ENCODE measurements at places on chromosomes 4 and X. TPM values are rescaled to one million over a fixed set of nuclear protein-coding genes. Genes with fewer than 3 reads are reported as not detected.

DNA sequence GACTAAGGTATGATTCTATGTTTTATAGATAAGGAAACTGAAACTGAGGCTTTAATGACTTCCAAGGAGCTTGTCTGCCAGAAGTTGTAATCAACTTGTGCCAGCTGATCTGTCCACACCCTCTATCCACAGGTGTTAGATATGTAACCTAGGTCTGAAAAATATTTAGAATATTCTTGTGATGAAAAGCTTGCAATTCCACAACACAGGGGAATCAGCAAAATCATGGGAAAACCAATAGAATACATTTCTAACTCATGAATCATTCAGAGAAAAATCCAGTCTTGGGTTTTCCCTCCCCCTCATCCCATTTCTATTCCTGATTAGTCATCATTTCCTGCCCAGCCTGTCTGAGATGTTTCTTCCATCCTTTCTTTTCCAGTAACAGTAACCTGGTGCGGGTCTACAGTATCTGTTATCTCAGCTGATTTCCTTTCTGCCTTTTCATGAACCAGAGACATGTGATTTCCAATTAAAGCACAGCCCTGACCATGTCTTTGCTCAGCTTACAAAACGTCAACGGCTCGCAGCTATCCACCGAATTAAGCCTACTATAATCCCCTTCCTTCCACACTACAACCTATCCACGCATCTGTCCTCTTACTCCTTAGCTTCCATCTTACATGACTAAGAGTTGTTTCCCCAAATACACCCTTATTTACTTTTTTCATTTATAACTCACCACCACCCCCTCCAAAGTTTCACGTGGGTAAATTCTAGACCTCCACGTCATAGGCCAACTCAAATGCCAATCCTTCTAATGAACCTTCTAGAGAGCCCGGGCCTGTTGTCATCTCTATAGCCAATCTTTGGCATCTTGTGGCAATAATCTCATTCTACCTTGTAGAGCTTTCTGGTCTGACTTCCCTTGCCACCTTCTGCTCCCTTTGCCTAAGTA is 961 bp upstream of the NOCT start:
- H3K27me3 ChIP-seq = no peaks in the 10 kb centered on the region
- H3K36me3 ChIP-seq = no peaks in the 10 kb centered on the region
- peak overlapping the region; percentile 96 for H3K27ac ChIP-seq
- peaks cover 27% of the 10 kb centered on the region for H3K4me1 ChIP-seq

Gene FGA
- total RNA-seq = not detected

Gene ASMTL
- 43.5 TPM for total RNA-seq

GRCh38 chr4:38386005-38386551 is 277.9 kb upstream of the KLF3 start:
- H3K4me3 ChIP-seq = no peak overlapping the region
- no peaks in the 10 kb centered on the region for H3K36me3 ChIP-seq
- peaks cover 54% of the 10 kb centered on the region for H3K4me1 ChIP-seq

DNA sequence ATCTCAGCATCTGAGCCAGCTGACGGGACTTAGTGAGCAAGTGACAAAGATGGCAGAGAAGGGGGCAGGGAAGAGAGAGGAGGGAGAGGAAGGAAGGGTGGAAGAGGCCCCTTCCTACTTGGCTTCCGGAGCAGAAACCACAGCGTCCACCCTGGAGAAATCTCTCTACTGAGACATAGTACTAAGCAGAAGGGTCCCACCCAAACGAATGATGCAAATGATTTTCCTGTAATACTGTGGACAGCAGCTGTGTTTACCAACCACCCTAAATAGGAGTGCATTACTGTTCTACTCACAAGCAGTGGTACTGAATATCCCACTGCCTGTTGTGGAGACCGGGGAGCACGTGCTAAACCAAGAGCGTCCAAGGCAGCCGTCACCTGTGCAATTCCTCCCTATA is 29.4 kb downstream of the DTHD1 start:
- no peaks in the 10 kb centered on the region for H3K36me3 ChIP-seq
- H3K4me3 ChIP-seq = no peak overlapping the region
- H3K4me1 ChIP-seq = no peaks in the 10 kb centered on the region
- no peaks in the 10 kb centered on the region for H3K27me3 ChIP-seq

DNA sequence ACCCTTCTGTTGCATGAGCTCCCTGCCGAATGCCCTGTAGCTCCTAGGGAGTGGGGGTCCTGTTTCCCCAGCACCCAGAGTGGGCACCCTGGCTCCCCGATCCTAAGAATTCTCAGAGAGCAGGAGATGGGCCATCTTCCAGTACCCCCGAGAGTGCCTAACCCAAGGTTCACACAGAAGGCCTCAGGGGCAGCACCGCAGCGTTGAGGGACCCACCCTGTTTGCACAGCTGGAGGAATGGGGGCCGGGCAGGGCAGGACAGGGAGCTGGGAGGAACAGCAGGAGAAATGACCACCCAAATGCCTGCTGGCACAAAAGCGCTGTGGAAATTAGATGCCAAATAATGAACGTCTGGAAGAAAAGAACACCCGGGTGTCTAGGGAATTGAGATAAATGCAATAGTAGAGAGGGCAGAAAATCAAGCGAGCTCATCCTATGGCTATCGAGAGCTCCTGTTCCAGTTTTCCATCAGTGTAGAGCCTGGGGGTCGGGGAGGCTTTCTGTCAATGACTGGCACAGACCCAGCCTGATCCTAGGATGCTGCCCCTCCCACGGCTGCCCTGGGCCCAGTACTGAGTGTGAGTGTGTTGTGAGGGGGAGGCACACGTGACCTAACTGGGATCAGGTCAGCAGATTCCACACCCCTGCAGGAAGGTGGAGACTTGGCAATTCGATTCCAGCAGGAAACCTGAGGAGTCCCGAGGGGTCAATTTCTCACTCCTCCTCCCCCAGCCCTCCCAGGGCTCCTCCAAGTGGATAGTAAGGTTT is 25.7 kb downstream of the SEPTIN6 start:
- H3K27ac ChIP-seq = no peak overlapping the region
- no peak for DNase-seq
- H3K4me1 ChIP-seq = no peaks in the 10 kb centered on the region
- H3K27me3 ChIP-seq = no peaks in the 10 kb centered on the region
- no peak overlapping the region for H3K4me3 ChIP-seq
- H3K36me3 ChIP-seq = no peaks in the 10 kb centered on the region

Gene TEX13A
- not detected for total RNA-seq

DNA sequence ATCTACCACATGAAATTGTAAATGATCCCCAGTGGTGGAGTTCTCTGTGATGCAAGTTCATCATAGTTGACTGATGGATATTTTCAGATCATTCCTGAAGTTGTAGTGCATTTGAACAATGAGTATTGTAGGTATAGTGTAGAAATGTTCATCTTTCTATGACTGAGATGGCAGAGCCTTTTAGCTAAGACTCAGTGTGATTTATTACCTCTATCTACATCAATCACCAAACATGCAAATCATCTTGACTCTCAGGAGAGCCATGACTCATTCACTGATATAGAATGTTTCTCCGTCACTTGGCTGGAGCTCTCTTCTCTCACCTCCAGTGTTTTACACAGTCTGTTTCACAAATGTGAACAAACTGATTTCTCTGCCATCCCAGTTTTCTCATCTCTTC is 392.6 kb downstream of the IL1RAPL1 start:
- no peak for DNase-seq
- no peaks in the 10 kb centered on the region for H3K4me1 ChIP-seq
- H3K4me3 ChIP-seq = no peak overlapping the region
- H3K27ac ChIP-seq = no peak overlapping the region
- no peaks in the 10 kb centered on the region for H3K27me3 ChIP-seq

DNA sequence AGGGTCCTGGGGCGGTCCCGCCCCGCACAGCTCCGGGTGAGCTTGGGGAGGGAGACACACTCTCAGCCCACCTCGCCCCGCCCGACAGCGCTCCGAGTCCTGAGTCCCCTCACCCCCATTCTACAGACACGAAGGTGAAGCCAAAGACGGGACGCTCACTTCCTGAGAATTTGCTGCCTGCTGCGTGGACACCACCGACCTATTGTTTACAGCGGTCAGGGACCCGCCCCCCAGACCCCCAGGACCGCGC is 796 bp upstream of the ZNF141 start:
- peak overlapping the region; percentile 82 for H3K4me3 ChIP-seq
- H3K27ac ChIP-seq = peak overlapping the region; percentile 90
- no peaks in the 10 kb centered on the region for H3K27me3 ChIP-seq
- H3K36me3 ChIP-seq = peaks cover 5% of the 10 kb centered on the region
- DNase-seq = no peak

DNA sequence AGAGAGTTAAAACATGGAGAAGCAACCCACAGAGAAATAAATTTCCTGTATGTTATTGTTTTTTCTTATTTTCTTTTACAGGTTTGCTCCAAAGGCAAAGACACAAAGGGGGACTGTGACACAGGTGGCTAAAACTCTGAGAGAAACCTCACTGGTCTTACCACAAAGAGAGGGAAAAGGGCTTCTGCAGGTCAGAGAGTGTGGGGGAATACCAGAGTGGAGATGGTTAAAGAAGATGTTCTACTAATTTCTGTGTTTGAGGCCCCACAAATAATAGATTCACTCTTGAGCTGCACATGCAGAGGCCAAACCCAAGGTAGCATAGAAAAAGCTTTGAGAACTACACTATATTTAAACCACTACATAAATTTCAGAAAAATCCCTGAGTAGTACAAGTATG is 151.3 kb downstream of the GABRA3 start:
- no peaks in the 10 kb centered on the region for H3K36me3 ChIP-seq
- no peak for DNase-seq
- H3K4me3 ChIP-seq = no peak overlapping the region
- H3K27me3 ChIP-seq = no peaks in the 10 kb centered on the region
- no peak overlapping the region for H3K27ac ChIP-seq
- H3K4me1 ChIP-seq = no peaks in the 10 kb centered on the region

GRCh38 chr4:154911608-154912098 is 130.6 kb downstream of the RBM46 start:
- H3K4me3 ChIP-seq = no peak overlapping the region
- H3K36me3 ChIP-seq = no peaks in the 10 kb centered on the region
- no peaks in the 10 kb centered on the region for H3K4me1 ChIP-seq
- DNase-seq = no peak
- H3K27me3 ChIP-seq = no peaks in the 10 kb centered on the region
- H3K27ac ChIP-seq = no peak overlapping the region

DNA sequence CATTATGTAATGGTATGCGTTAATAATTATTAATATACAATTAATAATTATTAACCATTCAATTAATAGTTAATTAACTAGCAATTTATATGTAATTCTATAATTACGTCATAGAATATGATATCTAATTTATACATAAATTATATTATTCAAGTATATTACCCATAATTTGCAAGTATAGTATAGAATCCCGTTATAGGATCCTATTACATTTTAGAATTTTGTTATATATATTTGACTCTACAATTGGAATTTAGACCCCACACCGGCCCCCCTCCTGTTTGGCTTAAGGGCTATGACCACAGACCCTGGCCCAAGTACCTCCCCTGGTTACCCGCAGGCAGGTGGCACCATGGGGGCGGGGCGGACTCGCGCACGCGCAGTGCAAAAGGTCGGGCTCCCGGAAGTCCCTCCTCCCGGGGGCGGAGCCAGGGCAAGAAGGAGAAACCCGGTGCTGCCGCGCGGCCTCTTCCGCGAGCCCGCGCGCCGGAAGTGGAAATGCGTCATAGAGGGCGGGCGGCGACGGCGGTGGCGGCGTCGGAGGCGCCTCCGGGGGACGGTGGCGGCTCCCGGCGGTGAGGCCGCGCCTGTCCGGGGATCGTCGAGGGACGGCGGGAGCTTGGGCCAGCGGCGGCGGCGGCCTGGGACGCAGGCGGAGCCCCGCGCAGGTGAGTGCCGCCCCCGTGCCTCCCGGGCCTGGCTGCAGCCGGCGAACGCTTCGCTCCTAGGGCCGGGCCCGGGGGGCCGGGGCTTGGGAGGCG is at the start of gene AKAP17A:
Gene AKAP17A (plus strand): TSS at position 503 of the 761 bp plus-strand sequence. CDS start 1,859 bp downstream, outside the sequence.
- peak within 1 kb of the TSS; percentile 66 for H3K27ac ChIP-seq
- H3K4me3 ChIP-seq = peak within 1 kb of the TSS; percentile 93
- DNase-seq = peak; percentile 65
- H3K36me3 ChIP-seq = peaks cover 28% of the 10 kb centered on the region

- H3K4me1 ChIP-seq = no peaks in the 10 kb centered on the region
- no peak overlapping the region for H3K27ac ChIP-seq
- H3K4me3 ChIP-seq = no peak overlapping the region
Observed at GRCh38 chrX:37378404-37378803, 29.2 kb downstream of the PRRG1 start.

Gene SLC16A2
- total RNA-seq = 7.9 TPM

Gene GLRB
- total RNA-seq = 7.9 TPM

- H3K4me1 ChIP-seq = no peaks in the 10 kb centered on the region
- H3K27me3 ChIP-seq = no peaks in the 10 kb centered on the region
- H3K36me3 ChIP-seq = no peaks in the 10 kb centered on the region
- H3K27ac ChIP-seq = no peak overlapping the region
Observed at GRCh38 chr4:66688674-66689073, 856.6 kb downstream of the CENPC start.

Gene TMSB15A
- total RNA-seq = 1.1 TPM

- H3K27ac ChIP-seq = peak within 1 kb of the TSS; percentile 61
- no peak for DNase-seq
- H3K4me1 ChIP-seq = peaks cover 25% of the 10 kb centered on the region
- H3K27me3 ChIP-seq = no peaks in the 10 kb centered on the region
Observed at GRCh38 chrX:133415276-133416105, at the start of gene GPC4. GPC4 (minus strand) TSS chrX:133415489; CDS start chrX:133414965, 524 bp downstream.

GRCh38 chrX:1493412-1493811 is 40.7 kb upstream of the ASMTL start:
- DNase-seq = no peak
- H3K4me3 ChIP-seq = no peak overlapping the region
- H3K27ac ChIP-seq = no peak overlapping the region
- H3K4me1 ChIP-seq = no peaks in the 10 kb centered on the region
- H3K27me3 ChIP-seq = no peaks in the 10 kb centered on the region

- H3K27me3 ChIP-seq = no peaks in the 10 kb centered on the region
- H3K4me3 ChIP-seq = no peak overlapping the region
- H3K4me1 ChIP-seq = no peaks in the 10 kb centered on the region
Observed at GRCh38 chrX:121863976-121864375, 816.6 kb downstream of the GLUD2 start.

- H3K4me1 ChIP-seq = no peaks in the 10 kb centered on the region
- H3K27me3 ChIP-seq = no peaks in the 10 kb centered on the region
- no peak overlapping the region for H3K4me3 ChIP-seq
Observed at GRCh38 chrX:74023203-74023602, 280.8 kb upstream of the ZCCHC13 start.

DNA sequence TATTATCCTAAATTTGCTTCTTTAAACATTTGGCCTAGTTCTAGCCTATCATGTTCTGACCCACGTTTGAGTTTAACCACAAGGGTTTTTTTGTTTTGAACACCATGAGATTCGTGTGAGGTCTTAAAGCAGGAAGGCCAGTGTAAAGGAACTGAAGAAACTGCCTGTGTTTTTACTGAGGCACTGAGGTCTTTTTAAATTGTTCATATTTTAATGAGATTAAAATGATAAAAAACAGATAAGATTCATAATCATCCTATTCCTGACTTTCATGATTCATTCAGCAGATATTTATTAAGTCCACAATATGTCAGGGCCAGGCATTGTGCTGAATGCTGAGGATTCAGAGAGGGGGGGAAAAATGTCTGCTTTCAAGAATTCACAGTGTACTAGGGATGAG is 3.2 kb downstream of the RPS6KA3 start:
- peaks cover 3% of the 10 kb centered on the region for H3K4me1 ChIP-seq
- H3K36me3 ChIP-seq = no peaks in the 10 kb centered on the region
- no peak for DNase-seq
- H3K27ac ChIP-seq = no peak overlapping the region

Gene CXCL11
- not detected for total RNA-seq

GRCh38 chrX:71998836-71999509 is 88.3 kb downstream of the NHSL2 start:
- no peaks in the 10 kb centered on the region for H3K27me3 ChIP-seq
- no peak overlapping the region for H3K27ac ChIP-seq
- no peak overlapping the region for H3K4me3 ChIP-seq
- H3K36me3 ChIP-seq = no peaks in the 10 kb centered on the region
- peaks cover 7% of the 10 kb centered on the region for H3K4me1 ChIP-seq
- DNase-seq = no peak
